ENCODE measurements at places on chromosomes 5 and 9.
A peak's percentile ranks its signal among the peaks of the same experiment; 100 is the strongest.

DNA sequence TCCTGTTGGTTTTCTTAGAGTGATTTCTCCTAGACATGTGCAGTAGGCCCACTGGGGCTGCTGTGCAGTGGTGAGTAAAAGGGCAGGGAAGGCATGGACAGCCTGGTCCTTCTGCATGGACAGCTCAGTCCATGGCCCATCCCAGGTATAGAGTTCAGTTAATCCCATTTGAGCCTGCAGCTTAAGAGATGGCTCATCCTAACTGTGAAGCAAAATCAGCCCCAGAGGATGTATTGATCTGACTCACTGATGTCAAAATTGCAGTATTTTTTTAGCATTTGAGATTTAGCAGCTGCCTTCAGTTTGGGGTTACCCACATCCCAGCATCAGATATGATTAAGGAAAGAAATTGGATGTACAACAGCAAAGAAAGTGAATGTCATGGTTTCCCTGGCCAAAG, 93.4 kb downstream of the PDE6A start:
- no peak for DNase-seq

DNA sequence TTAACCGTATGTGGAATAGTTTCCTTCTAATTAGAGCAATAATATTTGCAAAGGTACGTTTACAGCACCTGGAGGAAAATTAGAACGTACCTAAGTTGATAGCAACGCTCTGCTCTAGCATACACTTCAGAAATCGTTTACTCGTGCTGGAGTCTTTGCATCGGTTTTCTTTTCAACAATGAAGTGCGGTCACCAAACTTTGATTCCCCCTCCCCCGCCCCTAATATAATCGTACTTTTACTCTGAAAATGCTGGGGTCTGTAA, 506 bp downstream of the ADAMTS19 start:
- peak; percentile 25 for DNase-seq

DNA sequence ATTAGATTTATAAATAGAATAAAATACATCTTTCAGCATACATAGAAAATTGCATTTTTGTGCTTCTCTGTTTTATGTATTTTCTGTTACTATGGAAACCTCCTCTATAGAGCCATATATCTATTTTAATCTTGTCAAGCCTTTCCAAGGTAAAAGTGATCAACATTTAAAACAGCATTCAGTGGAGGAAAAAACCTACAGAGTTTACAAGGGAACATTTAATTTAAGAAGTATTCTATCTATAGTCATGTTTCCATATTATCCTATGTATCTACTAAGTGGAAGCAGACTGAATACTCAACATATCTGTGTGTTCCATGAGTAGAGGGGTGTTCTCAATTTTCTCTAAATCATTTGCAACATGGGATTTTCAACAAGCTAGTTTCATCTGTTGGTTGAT, 791.4 kb downstream of the CDH18 start:
- no peak for DNase-seq

GRCh38 chr5:68192679-68193060, 22.9 kb upstream of the PIK3R1 start:
- no peak for DNase-seq

- no peak for DNase-seq
These were observed 609.2 kb downstream of the CSNK1G3 start for GRCh38 chr5:124121198-124121597.

DNA sequence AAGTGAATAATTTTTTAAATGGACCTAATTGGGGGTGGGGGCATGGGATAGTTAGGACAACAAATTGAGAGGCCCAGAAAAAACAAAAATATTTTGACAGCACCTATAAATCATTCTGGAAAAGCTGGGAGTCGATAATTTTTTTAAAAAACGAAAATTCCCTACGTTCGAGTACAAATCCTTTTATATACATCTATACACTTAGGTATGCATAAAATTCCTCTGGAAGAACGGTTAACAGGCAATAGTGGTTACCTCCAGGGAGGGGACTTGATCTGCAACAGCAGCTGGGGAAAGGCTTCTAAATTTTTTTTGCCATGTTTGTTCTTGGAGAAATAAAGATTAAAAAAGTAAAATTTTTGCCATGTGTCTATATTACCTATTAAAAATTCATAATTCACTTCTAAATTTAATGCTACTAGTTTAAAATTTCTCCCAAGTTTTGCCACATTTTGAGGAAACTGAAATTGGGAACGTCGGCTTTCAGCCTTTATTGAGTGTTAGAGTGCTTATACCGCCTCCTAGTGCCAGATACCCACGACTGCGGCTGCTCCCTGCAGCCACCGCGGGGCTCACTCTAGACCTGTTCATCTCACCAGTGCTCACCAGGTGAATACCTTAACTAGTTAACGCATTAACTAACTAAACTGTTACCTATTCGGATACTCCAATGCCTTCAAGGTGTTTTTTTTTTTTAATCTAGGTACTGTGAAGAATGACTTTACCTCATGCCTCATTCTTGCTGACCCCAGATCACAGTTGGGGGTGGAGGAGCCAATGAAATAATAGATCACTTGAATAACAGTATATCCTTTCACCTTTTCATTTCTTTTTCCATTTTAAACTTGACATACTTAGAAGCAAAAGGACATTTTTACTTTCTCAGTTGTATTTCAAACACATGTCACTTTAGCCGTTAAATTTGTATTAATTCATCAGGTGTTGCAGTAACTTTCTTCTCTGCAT, 1.8 kb upstream of the BHMT start:
- DNase-seq, result no peak

DNA sequence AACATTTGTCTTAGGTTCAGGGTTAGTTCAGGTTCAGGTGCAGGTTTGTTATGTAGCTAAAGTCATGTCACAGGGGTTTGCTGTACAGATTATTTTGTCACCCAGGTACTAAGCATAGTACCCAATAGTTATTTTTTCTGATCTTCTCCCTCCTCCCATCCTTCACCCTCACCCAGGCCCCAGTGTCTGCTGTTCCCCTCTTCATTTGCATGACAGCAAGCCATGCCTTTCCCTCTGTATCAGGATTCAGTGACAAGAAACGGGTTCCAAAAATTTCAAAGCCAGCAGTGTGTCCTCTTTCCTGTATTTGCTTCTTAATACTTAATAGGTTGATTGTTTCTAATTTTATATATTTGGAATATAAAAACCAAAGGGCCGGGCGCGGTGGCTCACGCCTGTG, 330.8 kb upstream of the SGCD start:
- no peak for DNase-seq

- no peak for DNase-seq
These were observed 1.2 kb downstream of the RNF14 start for GRCh38 chr5:141969783-141970771.

DNA sequence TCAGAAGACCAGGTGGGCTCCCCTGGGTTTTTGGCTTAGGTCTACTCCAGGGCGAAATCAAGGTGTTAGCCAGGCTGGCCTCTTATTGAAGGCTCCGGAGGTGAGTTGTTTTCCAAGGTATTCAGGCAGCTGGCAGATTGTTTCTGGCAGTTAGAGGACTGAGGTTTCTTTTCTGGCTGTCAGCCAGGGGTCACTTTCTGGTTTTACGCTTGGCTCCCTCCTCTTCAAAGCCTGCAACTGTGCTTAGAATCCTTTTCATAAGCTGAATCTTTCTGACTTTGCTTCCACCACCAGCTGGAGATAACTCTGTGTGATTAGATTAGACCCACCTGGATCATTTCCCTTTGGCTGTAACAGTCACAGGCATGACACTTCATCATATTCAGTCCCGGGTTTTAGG, 24.6 kb downstream of the RFK start:
- peak; percentile 50 for DNase-seq

DNA sequence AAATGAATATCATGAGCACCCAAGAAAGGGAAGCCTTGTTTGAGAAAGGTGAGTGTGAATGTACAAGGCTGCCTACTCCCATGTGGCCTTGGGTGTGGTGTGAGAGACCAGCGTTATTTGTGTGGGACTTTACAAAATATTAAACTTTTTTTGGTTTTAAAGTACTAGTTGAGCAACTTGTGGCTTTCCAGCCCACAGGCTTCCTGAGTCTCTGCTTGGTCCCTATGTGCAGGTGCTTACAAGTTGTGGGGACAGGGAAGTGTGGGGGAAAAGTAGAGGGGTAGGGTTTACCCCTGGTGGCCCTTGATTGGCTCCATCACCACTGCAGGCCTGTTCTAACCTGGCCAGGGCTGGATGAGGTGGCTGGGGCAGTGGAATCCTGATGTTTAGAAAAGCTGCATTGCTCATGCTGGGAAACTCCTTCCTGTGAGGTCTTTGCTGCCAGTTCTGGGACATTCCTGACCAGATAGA, 19.7 kb downstream of the PTTG1 start:
- DNase-seq, result no peak

- DNase-seq, result no peak
These were observed 40.7 kb upstream of the MTMR12 start for GRCh38 chr5:32353420-32353819.

DNA sequence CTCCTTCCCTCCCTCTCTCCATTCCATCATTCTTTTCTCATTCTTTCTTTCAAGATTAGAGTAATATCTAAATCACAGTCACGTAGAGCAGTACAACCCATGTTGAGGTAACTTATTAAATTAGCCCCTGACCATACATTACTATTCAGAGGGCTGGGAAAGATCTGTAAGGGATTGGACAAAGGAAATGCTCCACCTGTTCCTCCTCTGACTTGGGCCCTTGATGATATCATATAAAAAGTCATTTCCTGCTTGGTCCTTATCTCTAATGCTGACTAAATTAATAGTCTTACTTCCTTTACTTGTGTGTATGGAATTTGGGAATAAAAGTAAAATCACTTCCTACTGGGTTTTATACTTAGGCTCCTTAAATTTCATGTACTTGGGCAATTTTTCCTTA, 40.8 kb downstream of the SNX18 start:
- DNase-seq, result peak; percentile 29

DNA sequence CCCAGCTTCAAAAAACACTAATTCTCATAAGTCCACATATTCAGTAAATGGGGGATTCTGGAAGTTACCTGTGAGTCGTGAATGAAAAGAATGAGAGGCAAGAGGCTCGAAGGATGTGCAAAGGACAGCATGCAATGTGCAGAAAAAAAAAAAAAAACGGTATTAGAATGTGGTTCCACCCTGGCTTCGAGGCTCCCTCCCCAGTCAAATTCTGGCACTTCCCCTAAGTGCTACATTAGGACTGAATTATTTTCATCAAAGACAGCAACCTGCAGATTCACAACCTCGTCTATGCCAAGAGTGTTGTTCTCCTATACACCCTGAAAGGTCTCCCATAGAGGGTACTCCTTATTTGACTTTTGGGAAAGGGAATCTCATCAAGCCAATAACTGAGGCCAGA, 16.5 kb downstream of the CAPSL start:
- no peak for DNase-seq

DNA sequence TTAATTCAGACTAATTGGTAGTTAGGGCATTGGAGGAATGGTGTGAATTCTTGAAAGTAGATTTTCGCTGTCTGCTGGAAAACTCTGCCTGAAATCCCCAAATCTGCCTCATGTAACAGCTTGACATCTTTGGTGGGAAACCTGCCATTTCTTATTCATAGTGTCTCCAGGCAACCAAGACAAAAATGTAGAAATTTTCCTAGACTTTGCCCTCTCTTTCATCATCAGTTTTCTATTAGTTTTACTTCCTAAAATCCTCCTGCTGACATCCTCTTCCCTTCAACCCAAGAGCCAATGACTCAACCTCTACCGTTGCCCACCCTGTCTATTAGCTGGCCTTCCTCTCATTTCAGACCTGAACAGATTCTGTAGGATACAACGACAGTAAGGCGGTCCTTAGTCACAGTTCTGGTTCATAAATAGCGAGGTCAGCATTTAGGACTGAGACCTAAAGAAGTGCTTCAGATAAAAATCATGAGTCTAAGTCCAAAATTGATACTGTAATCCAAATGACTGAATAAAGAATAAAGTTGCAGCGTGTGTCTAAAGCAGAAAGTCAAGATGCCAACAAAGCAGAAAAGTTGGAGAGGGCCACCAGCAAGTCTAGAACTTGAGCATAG, 133.9 kb downstream of the MUSK start:
- peak; percentile 80 for DNase-seq

- DNase-seq, result no peak
These were observed 8.2 kb downstream of the SLC23A1 start for GRCh38 chr5:139374909-139375308.

DNA sequence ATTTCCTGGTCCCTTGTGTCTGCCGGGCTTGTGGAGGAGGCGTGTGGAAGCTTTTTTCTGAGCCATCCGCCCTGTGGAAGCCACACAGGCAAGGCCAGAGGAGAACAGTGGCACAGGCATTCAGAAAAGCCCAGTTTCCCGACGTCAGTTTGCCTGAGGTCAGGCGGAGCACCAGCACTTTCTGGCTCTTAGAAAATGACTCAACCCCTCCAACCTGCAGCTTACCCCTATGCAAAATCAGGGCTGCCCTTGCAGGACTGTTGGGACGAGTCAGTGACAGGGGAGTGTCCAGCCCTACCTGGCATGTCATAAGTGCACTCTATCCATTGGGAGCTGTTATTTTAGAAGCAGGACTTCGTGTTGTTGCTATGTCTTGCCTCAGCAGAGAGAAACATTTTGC, 216.0 kb downstream of the NR3C1 start:
- no peak for DNase-seq

DNA sequence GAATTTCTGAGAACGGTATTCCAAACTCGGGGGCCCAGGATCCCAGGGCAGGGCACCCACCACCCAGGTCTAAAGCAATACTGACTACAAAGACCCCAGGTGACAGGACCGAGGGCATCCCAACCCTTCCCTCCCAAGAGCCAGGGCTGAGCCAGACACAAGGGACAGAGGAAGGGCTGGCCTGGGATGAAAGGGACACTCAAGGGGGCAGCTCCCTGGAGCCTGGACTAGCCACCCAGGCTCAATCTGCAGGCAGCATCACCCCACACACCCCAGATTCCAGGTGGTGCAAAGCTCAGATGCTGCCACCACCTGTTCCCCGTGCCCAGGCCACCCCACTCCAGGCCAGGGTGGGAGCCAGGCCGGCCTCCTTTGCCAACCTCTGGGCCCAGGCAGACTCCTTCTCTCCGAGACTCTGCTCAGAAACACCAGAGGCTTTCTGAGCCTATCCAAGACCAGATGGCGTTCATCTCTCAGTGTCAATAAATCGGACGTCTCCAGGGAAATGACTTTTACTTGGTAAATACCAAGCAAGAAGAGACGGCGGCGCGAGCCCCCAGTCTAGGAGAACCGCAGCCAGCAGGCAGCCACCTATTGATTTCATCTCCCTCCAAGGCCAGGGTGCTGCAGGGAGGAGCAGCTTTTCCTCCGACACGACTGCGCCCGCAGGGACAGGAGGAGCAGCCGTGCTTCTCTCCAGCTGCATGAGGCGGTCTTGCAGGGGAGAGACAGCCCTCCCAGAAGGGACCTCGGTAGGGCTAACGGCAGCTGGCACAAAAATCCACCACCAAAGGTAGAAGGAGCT, 94.1 kb upstream of the ADAMTS2 start:
- no peak for DNase-seq
